ENCODE measurements at places on chromosomes 2 and 18. TPM values are rescaled to one million over a fixed set of nuclear protein-coding genes. Genes with fewer than 3 reads are reported as not detected.

DNA sequence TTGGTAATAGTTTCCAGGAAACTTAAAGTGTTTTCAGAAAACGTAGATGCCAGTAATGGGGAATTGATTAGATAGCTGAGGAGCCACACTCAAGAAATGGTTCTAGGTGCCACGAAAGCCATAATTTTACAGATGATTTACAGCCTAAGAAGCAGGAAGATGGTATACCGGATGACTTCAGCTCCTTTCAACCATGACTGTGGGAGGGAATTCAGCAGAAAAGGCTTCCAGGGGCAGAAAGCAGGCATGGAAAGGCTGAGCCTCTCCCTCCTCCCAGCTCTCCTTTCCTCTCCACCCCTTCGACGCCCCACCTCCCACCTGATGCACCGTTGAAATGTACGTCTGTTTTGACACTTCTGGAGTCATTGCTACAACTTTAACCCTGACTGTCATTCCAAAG is 68.6 kb upstream of the SMIM21 start:
- DNase-seq, result no peak

Gene ANKRD23
- 14.1 TPM for total RNA-seq

Gene TMEM247
- not detected for total RNA-seq

- DNase-seq, result no peak
These were observed 90.4 kb downstream of the OSBPL6 start for GRCh38 chr2:178284613-178285286.

DNA sequence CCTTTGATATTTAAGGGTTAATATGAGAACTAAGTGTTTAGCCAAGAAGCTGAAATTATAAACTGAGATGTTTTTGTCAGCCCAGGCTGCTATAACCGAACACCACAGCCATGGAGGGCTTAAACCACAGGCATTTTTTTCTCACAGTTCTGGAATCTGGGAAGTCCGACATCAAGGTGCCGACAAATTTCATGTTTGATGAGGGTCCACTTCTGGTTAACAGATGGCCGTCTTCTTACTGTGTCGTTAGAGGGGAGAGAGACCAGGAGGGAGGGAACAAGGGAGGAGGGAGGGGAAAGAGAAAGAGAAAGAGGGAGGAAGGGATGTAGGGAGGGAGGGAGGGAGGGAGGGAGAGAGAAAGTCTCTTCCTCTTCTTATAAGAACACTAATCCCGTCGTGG is 6.5 kb upstream of the CNDP2 start:
- DNase-seq, result no peak

Gene LIMS4
- total RNA-seq, result 2.4 TPM

Gene ANKRD30BL
- total RNA-seq, result 1.6 TPM

DNA sequence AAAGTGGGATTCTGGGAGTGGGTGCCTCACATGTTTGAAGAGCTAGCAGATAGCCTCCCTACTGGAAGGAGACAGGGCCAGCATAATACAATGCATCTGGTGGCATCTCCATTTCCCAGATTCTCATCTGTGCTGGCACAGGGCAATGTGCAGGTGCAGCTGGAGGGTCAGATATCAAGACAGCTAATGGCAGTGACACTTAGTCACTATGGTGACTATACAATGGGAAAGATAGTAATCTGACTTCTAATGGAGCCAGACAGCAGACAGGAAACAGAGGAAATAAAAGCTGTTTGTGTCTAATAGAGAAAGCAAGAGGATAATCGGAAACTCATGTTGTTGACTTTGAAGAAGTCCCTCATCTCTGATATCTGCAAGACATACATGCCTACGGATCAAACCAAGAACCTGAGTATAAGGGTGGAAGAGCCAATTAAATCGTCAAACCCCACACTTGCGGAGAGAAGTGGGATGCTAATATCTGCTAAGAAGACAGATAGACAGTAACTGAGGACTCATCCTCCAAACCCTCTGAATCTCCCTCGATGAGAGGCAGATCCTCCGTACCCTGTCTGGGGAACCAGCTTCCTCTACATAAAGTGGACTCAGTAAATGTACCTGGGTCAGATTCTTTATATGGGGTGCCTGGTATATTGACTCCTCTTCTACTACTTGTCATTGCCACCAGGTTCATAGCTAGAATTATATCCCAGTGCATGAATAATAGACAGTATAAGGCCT is 692.7 kb downstream of the SOCS6 start:
- DNase-seq, result no peak

GRCh38 chr2:221629468-221629867 is 57.4 kb upstream of the EPHA4 start:
- no peak for DNase-seq

GRCh38 chr2:100067784-100068183 is 74.6 kb downstream of the AFF3 start:
- peak; percentile 71 for DNase-seq

DNA sequence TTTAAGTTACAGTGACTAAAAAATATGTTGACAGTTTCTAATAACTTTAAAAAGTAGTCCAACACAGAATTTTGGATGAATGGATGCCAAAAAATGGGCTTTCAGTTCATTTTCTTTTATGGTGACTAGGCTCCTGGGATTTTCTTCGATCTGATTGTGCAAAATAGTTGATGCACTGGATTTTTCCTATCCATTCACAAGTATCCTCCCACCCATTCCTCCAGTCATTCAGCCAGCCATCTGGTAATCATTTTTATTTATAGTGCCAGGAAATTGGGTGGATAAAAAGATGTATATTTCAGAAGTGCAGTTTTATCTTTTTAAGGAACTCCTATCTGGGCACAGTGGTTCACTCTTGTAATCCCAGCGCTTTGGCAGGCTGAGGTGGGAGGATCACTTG is 175.1 kb downstream of the PTPRM start:
- no peak for DNase-seq

Gene B3GNT7
- total RNA-seq, result 24.4 TPM

All from ovary (tissue), 10 donors.